ENCODE measurements at places on chromosomes 1 and 21.

DNA sequence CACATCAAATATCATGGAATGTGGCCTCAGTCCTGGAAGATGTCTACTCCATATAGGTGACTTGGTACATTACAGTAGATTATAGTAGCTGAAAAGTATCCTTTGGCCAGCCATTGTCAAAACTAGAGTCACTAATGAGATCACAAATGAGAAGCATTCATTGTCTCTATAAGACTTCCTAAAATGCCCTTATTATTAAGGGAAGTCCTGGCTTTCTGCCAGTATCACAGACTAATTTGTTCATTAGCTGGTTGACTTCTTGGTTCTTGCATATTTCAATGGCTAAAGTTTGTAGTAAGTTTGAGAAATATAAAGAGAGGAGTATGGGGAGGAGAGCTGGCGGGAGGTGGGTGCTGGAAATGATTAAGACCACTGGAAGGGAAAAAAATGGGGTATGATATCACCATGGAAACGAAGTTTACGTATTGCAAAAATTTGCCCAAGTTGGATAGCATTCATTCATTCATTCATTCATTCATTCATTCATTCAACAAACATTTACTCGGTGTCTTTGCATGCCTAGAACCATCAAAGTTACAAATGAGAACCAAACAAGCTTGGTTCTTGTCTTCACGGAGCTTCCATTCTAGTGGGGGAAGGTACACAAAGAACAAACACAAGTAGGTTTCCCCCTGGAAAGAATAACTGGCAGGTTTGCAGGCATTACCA, 11.7 kb upstream of the B3GALNT2 start:
- DNase-seq: no peak

DNA sequence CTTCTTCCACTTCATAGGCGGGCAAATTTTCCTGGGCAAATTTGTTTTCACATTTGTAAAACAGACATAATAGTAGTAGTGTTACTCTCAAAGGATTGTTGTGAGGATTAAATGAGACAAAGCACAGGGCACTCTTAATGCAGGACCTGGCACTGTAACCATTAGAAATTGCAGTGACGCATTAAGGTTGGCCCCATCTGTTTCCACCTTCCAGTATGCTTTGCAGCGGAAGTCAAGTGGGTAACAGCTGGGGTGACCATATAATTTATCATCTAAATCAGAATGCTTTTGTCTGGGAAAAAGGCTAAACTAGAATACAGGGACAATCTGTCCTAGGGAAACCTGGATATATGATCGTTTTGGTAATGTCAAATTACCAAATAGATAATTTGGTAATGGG, 132.5 kb upstream of the CACHD1 start:
- no peak for DNase-seq

DNA sequence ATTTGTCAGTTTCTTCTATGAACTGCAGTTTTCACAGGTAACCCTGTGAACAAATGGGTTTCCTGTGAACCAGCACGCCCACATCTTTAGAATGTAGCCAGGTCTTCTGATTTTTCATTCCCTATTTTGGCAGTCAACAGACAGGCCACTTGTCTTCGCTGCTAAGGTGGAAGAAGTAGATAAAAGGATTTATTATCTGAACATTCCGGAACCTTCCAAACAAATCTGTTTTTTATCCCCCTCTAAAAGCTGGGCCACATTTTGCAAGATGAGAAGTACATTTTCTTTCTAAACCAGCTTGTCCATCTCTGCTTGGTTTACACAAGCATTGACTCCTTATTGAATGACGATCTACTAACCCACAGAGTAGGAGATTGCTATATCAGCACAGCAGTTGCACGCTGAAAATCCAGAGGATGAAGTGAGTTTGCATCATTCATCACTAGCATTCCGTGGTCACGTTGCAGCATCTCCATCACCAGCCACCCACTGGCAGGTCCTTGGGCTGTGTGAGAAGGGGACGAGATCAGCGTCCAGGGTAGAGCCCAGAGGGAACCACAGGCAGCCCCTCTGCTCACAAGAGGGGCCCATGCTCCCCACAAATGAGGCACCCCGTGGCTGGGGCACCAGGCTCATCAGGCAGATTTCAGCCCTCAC, 83.5 kb downstream of the TOMM20 start:
- DNase-seq: no peak

GRCh38 chr1:210814382-210815123, 319.4 kb downstream of the KCNH1 start:
- DNase-seq: no peak

All from G401 (cell line).